Smooth muscle cell of the pulmonary artery (primary cell): ENCODE measurements at places on chromosomes 5 and 9. TPM values are rescaled to one million over a fixed set of nuclear protein-coding genes. Genes with fewer than 3 reads are reported as not detected.

Gene TEX48
- total RNA-seq, result not detected in 2 replicates

Gene ARHGEF37
- 3.6 and 7.1 TPM in 2 replicates for total RNA-seq

Gene AGXT2
- total RNA-seq, result not detected in 2 replicates

Gene CARD9
- 0.85 and 3.1 TPM in 2 replicates for total RNA-seq

Gene FAM151B
- 6.1 and 7.4 TPM in 2 replicates for total RNA-seq

Gene SPATA9
- 0.13 and 0.30 TPM in 2 replicates for total RNA-seq

Gene SPATA31A3
- not detected in 2 replicates for total RNA-seq

Gene ZBTB5
- total RNA-seq, result 10.2 and 10.7 TPM in 2 replicates

Gene CRB2
- total RNA-seq, result not detected in 2 replicates

Gene ALAD
- 46.7 and 48.6 TPM in 2 replicates for total RNA-seq

Gene ACOT12
- total RNA-seq, result 0.07 and 1.1 TPM in 2 replicates

Gene TUSC1
- total RNA-seq, result 9.4 and 10.0 TPM in 2 replicates

Gene FGF10
- 0.10 and 2.2 TPM in 2 replicates for total RNA-seq

Gene SLC6A18
- not detected in 2 replicates for total RNA-seq

Gene SLC6A3
- total RNA-seq, result not detected in 2 replicates

Gene SV2C
- total RNA-seq, result under 0.01 TPM in 1 of 2 replicates, not detected in the other
